EH (cell line): ENCODE measurements at places on chromosomes 12 and 14.

DNA sequence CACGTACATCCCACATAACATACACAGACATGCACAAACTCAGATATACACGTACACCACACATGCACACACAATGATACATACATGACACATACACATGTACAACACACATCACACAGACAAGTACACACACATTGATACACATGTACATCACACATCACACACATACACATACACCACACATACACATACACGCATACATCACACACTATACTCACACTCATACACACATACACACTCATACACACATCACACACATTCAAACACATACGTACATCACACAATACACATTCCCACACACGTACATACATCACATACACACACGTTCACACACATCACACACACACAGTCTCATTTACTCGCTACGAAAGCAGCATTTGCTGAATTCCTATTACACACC, 4.5 kb downstream of the ZNF605 start:
- no peak for DNase-seq

DNA sequence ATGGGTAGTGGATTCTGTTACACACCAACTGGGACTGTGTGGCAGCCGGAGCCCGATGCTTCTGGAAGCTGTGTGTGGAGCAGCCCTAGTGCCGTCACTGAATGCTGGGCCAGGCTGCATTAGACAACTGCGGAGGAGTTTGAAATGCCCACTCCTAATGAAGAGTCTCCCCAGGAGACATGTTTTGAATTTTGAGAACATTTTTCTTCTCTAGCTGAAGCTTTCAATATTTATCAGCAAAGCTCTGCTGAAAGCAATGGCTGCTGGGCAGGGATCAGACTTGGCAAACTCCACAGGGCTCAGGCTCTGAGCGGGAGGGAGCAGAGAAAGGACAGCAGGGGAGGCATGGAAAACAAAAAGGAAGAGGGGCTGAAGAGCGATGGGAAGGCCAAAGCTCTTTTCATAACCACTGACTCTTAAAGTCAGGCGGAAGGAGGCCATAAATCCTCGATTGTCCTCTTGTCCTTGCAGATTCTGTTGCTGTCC, 189.1 kb downstream of the MON2 start:
- no peak for DNase-seq

DNA sequence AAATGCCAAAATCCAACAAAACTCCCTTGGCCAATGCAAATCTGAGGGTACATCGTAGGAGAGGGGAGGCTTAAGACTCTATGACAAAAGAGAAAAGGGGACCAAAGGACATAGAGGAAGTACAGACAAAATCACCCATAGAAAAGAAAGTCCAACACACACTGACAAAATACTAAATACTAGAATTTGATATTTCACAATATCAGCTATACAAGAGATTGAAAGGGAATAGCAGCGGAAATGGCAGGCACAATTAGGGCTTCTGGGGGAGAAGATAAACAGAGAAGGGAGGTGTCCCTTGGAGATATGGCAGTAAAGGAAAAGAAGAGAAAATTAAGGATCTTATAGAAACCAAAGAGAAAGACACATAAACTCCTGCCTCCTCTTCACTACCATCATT, 29.0 kb downstream of the ATP2B1 start:
- DNase-seq = no peak

DNA sequence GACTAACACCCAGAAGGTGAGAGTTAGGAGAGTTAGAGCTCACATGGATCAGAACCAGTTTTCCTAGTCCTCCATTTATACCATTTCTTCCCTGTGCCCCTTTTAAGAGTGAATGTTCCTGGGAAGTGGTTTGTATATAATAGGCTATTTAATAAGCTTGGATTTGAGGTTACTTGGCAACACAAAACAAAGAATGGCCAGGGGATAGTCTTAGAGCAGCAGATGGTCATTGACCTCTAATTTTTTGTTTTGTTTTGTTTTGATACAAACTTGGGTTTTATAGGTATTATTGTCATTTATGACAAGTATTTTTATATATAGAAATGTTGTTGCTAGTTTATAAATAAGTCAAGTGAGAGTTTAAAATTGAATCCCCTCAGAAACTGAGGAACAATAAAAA, 35.8 kb downstream of the VEZT start:
- DNase-seq = no peak

DNA sequence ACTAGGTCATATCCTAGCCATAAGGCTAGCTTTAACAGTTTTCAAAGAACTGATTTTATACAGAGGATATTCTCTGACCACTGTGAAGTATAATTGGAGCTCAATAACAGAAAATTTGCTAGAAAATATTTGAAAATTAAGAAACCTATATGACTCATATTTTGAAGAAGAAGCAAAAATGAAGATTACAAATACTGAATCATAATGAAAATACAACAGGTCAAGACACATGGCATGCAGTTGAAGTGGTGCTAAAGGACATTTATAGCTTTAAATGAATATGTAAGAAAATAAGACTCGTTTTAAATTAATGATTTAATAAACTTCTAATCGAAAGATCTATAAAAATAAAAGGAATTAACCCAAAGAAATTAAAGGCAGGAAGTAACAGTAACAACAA, 1234.6 kb downstream of the SLC16A7 start:
- no peak for DNase-seq

DNA sequence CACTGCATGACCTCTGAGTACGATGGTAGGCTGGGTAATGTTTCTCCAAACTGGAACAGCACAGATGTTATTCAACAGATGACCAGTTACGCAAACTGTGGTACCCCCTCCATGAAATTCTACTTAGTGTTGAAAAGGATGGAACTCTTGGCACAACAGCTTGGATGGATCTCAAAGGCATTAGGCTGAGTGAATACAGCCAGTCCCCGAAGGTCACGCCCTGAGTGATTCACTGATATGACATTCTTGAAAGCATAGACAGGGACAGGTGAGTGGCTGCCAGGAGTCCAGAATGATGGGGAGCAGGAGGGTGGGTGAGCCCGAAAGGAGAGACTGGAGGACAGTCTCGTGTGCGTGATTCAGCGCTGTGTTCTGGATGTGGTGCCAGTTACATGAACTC, 187.5 kb upstream of the TMEM132C start:
- DNase-seq = no peak

- no peak for DNase-seq
Measured at GRCh38 chr12:507391-507796, 47.7 kb downstream of the B4GALNT3 start.

GRCh38 chr14:78785265-78785664, 615.1 kb downstream of the NRXN3 start:
- no peak for DNase-seq

DNA sequence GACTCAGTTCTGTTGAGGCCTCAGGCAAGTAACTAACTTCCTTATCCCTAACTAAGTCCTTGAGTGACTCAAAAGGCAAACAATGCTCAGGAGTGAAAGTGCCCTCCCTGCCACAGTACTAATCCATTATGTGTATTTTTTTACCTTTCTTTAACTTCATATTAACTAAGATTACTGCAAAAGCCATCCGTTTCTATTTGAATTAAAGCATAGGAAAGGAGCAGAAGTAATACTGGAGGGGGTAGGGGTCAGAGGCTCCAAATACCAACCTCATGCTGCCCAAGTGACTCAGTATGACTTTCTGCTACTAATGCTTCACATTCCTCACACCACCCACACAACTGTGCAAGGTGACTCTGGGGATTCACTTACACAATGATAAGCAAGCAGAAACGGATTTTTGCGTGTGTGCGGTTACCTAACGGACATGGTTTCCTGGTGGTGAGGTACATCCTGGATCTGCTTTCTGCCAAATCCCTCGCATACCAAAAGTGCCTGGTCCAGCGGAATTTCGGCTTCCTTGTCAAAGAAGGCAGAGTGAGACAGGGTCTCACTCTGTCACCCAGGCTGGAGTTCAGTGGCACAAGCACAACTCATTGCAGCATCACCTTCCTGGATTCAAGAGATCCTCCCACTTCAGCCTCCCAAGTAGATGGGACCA, 25.1 kb downstream of the MOK start:
- DNase-seq = peak; percentile 98

- DNase-seq = no peak
Measured at GRCh38 chr14:23345987-23346692, 6.5 kb downstream of the SLC22A17 start.

- peak; percentile 41 for DNase-seq
Measured at GRCh38 chr12:69423037-69423905, 46.9 kb upstream of the FRS2 start.

DNA sequence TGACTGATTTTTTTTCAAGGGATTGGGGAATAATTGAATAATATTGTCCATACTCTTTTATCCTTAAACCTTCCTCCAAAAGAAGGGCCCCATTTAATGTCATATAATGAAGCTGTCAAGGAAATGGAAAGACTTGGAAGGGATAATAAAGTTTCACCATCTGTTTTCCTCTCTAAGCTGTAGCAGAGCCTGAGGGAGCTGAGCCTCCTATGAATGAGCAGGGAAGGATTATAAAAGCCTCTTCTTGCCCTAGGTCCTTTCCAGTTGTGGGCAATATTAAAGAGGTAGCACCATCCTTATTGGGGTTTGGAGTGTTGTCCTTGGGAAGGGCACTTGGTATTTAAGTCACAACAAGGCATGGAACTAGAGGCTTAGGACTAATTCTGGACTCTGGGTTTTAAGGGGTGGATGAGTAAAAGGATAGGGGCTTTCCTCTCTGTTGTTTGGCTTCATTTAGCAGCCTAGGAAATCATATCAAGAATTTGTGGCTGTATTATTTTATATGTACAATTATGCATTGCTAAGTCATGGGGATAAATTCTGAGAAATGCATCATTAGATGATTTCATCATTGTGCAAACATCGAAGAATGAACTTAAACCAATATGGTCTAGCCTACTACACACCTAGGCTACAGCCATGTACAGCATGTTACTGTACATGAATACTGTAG, 408.5 kb upstream of the DCN start:
- no peak for DNase-seq

DNA sequence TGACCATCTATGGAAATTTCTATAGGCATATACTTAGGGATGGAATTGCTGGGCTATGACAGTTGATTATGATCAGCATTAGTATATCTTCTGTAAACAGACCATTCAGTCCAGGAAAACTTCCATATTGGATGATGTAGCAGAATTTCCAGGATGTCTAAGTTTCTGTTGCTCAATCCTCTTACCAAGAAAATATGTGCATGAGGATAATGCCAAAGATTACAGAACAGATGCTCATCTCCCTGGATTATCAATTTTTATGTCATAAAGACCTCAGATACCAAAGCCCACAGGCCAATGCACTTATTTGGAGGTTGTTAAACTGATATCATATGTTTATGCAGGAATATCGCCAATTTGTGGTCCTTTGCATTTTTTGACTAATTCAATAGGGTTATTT, 354.4 kb upstream of the FLRT2 start:
- peak; percentile 0 for DNase-seq

DNA sequence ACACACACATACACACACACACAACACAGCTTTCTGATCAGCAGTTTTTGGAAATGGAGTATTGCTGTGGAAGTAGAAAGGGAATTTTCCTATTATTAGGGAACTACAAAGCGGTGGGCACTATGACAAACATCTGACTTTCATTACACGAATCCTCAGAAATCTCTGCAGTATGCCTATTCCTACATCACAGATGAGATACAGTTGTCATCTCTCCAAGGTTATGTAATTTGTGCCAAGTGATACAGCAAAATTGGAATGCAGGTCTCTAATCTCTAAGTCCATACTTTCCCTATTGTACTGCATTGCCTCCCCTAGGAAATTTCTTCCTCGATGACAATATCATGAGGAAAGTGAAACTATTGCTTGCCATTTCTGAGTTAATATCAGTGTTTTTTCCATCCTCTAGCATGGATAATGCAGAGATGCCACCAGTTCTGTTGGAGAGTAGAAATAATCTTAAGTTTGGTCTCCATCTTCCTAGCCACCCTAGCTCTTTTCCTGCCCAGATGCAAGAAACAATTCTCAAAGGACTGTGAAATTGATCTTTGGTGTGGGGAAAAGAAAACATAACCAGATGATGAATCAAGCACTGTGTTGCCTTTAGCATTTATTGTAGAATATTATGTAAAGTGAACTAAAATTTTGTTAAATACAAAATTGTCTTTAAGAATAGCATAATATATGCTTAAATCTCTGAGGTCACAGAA, 94.7 kb downstream of the ERGIC2 start:
- DNase-seq = peak; percentile 68

DNA sequence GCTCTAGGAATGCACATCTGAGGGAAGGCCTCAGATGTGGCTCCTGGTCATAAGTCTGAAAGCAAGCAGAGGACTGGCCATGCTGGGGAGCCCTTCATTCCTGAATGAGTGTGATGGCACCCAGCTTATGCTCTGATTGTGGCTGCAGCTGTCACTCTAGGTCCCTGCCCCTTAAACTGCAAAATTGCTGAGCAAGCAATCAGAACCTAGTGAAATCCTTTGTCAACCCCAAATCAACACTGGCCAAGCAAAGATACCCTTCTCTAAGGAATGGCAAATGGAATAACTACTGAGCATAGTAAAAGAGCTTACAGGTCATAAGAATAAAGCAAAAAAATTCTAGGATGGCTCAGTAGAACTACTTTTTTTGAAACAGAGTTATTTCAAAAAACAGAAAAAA, 4.3 kb upstream of the PLEKHG7 start:
- DNase-seq = no peak

- peak; percentile 19 for DNase-seq
Measured at GRCh38 chr12:123602651-123603195, 824 bp downstream of the DDX55 start.

DNA sequence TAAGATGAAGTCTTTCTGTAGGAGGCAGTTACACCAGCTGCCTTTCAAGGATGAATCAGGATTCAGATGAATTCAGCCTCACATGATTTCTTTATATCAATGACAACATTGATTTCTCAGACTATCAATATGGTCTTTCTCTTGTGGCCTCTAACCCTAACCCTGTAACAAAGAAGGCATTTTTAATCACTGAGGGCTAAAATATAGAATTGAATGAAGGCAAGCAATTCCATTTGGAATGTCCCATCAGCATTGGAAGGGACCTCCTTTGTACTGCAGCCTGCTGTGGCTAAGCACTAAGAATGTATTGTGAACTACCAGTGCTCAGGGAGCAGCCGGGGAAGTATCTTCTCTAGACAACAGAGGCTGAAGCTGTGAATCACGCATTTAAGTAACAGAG, 90.6 kb upstream of the FRMD6 start:
- DNase-seq = no peak

GRCh38 chr12:131387281-131388163, 323.4 kb upstream of the SFSWAP start:
- no peak for DNase-seq
